GM19239 (cell line): ENCODE measurements at places on chromosomes 16 and 17.
A peak's percentile ranks its signal among the peaks of the same experiment; 100 is the strongest.

GRCh38 chr16:89004209-89004831 is 27.3 kb upstream of the CBFA2T3 start:
- no peak for DNase-seq

GRCh38 chr17:78284146-78284545 is 52.7 kb downstream of the TMEM235 start:
- no peak for DNase-seq

GRCh38 chr17:78558181-78558850 is 18.9 kb downstream of the DNAH17 start:
- DNase-seq = no peak

DNA sequence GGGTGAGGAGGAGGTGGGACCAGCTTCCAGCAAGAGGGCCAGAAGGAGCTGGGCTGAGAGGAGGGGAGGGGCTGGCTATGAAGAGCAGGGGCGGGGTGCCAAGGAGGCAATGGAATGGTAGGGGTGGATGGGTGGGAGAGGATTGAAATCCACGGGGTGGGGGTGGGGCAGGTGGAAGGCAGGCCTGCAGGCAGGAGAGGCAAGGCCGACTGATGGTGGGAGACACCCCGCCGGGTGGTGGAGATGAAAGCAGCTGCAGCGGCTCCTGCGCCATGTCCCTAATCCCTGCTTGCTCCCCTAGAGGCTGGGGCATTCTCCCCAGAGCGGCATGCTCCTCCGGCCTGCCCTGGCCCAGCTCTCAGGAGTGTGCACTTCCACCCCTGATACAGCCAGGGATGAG is 27.8 kb upstream of the TAC4 start:
- no peak for DNase-seq

GRCh38 chr16:73432850-73433730 is 385.2 kb upstream of the ZFHX3 start:
- no peak for DNase-seq

GRCh38 chr16:70478912-70479341 is 24.5 kb downstream of the FCSK start:
- DNase-seq = no peak

GRCh38 chr17:75601057-75601987 is 13.7 kb downstream of the MYO15B start:
- peak; percentile 74 for DNase-seq

- no peak for DNase-seq
Observed at GRCh38 chr17:39662551-39663339, 2.4 kb upstream of the TCAP start.

DNA sequence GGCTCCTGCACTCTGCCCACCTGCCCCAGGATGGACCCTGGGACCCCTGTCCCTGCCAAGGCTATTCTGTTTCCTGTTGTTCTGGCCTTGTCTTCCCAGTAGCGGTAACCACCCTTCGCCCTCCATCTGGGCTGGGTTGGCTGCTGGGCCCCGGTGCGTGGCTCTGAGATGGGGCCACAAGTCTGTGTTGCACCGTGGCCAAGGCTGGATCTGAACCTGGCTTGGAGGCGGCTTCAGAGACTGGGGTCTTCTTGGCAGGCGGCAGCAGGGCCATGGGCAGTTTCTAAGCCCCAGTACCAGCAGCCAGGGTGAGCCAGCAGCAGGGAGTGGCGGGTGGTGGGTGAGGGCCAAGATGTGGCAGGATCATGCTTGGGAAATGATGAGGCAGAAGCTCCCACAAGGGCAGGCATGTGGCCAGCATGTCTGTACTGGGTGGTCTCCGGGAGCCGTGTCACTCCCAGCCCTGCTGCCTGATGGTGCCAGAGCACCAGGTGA is 12.6 kb downstream of the MAP2K3 start:
- no peak for DNase-seq

DNA sequence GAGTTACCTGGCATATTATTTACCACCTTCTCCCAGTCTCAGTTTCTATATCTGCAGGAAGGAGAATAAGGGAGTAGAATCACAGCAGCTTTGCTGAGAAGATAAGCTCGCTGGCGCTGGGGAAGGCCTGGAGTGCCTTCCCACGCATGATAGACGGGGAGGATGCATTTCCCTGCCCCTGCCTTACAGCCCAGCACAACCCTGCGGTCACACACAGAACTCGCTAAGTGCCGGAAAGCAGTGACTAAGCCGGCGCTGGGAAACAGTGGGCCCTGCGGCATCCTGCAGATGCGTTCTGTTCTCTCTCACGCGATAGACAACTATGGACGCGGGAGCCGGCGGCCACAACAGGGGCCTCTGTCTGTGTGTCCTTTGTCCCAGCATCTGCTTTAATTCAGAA is 4.8 kb downstream of the CA5A start:
- no peak for DNase-seq

- DNase-seq = peak; percentile 60
Observed at GRCh38 chr16:70430667-70431536, 8.0 kb downstream of the ST3GAL2 start.

DNA sequence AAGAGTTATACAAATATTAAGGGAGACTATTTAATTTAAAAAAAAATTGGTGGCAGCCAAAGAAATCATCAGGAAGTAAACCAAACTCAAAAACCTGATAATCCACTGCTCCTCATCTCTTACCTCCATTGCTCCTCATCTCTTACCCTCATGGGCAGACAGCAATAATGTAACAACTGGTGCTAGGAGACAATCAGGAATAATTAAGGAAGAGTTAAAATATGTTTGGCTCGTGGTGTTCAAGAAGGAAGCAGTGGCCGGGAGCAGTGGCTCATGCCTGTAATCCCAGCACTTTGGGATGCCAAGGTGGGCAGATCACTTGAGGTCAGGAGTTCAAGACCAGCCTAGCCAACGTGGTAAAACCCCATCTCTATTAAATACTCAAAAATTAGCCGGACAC is 18.1 kb downstream of the ERN1 start:
- DNase-seq = no peak
